Activated CD4-positive, alpha-beta T cell treated with anti-CD3 and anti-CD28 coated beads for 4 hours (primary cell): ENCODE measurements at places on chromosomes 7 and 10.

GRCh38 chr10:18429335-18429734, 222.1 kb downstream of the NSUN6 start:
- DNase-seq: no peak

GRCh38 chr10:75887992-75888680, 456.7 kb downstream of the LRMDA start:
- no peak for DNase-seq

DNA sequence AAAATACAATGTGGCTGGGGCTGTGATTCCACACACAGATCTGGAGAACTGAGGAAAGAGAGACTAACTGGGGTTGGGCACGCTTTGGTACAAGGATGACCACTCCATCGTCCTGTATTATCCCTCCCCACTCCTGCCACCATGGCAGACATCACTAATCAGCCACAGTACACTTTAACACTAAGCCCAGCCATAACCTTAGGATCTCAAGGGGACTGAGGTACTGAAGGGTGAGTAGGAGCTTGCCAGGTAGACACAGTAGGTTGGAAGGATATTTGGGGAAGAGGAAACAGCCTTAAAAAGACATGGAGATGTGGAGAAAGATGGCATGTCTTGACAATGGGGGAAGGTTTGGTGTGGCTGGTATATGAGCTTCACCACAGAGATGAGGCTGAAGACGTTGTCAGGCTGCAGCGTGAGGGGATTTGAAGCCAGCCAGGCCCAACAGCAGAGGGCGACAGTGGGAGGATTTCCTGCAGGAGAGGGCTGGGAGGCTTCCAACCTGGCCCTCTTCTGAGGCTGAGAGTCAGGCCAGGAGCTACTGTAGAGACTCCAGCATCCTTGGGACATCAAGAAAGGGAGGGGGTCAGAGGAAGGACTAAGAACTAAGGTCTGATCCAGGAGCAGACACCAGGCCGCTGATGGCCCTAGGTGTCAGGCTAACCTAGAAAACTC, 58.6 kb upstream of the COL13A1 start:
- no peak for DNase-seq

- DNase-seq: no peak
Measured at GRCh38 chr10:63573068-63573697, 52.0 kb downstream of the REEP3 start.

- DNase-seq: no peak
Measured at GRCh38 chr10:71981015-71981875, 17.1 kb downstream of the CHST3 start.

DNA sequence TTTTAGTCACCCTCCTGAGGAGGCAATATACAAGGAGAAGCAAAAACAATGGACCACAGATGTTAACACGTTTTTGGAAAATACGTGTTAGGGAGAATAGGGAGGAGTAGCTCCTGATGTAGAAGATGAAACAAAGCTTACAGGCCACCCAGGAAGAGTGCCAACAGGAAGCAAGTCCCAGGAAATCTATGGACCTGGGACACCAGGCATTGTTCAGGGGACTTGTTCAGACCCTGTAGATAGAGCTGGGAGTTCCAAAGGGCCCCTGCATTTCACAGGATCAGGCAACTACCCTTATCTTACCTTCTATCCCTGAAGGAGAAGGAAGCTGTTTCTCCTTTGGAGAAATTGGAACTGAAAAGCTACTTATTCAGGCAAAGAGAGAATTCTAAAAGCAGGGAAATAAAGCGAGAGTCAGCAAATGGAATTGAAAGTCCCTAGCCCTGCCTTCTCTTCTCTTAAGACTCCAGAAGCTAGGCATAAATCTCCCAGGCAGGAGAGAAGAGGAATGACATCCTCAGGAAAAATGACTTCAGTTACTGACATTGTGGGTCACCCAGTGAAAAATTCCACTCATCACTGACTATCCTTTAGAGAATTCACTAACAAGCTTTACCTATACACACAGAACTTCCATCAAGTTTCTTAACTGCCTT, 77.7 kb upstream of the FAM3C start:
- DNase-seq: no peak

GRCh38 chr7:138000081-138000701, 1.7 kb downstream of the CREB3L2 start:
- DNase-seq: no peak

GRCh38 chr7:158310924-158311666, 276.5 kb downstream of the PTPRN2 start:
- DNase-seq: no peak

GRCh38 chr10:129725890-129726631, 238.0 kb downstream of the EBF3 start:
- no peak for DNase-seq

GRCh38 chr10:88038268-88038667, 174.8 kb downstream of the PTEN start:
- no peak for DNase-seq

- DNase-seq: no peak
Measured at GRCh38 chr7:106792233-106792926, 72.7 kb upstream of the PIK3CG start.

GRCh38 chr7:50558294-50559053, 6.7 kb downstream of the DDC start:
- no peak for DNase-seq

GRCh38 chr7:85673876-85674275, 487.0 kb upstream of the SEMA3D start:
- DNase-seq: no peak

- DNase-seq: no peak
Measured at GRCh38 chr7:15309872-15310271, 251.9 kb downstream of the AGMO start.

DNA sequence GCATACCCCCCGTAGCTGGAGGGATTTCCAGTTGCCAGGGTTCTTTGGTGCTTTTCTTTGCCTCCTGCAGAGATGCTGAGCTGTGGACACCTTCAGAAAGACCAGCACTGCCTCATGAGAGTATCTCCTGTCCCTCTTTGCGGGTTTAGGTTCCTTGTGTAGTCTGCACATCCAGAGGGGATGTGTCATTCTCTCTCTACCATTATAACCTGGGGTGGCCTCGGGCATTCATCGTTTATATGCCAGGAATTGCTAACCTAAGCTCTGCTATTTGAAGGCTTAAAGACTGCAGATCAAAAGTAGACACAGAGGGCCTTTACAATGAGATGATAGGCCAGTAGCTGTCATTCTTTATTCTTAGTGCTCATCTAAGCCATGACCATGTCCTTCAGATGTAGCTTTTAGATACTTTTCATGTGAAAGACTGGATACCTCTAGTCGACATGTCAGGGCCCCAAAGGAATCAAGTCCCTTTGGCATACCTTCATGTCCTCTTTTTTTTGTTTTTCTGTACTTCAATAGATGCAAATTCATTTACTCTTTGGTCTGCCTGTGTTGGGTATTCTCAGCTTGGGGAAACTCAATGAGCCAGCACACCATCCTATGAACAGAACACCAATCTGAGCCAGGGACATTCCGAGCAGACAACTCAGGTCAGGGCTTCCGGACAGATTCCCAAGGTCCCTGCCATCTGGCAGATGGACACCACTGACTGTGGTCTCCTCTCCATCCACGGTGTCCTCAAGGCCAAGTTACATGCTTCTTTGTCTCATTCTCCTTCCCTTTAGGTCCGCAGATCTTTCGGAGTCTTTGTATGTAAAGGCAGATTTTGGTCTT, 129.3 kb downstream of the NRF1 start:
- no peak for DNase-seq

DNA sequence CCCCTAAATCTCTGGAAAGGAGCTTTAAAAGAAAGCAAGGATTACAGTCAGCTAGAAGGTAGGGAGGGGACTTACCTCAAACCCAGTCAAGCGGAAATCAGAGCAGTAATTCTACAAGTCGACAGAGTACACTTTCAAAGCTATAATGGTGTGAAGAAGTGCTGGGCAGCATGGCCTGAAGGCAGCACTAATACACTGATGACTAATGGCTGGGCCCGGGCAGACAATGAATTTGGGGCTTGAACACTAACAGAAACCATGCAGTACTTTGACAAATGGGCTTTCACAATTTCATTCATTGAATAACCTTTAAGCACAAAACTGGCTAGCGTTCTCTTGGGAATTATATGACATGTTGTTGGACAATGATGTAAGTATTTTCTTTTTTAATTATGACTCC, 4.7 kb downstream of the GLI3 start:
- DNase-seq: no peak

- DNase-seq: no peak
Measured at GRCh38 chr7:105916603-105917002, 40.2 kb upstream of the ATXN7L1 start.

DNA sequence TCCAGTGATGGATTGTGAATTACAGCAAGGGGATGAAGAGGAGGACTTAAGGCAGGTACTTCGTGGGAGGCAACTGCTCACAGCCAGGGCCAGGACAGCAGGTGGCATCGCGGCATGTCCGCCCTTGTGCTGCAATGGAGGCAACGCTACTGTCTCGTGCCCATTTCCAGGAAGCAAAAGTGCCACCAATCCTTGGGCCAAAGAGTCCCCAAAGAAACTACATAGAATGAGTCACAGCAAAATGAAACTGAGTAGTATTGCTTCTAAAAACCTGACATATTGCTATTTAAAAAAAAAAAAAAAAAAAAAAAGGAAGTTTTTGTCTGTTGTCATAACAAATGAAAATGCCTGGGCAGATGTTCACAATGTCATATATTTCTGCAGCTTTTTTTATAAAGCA, 46.6 kb downstream of the RSU1 start:
- DNase-seq: no peak

- DNase-seq: no peak
Measured at GRCh38 chr10:126058507-126058906, 162.1 kb downstream of the FANK1 start.

- DNase-seq: no peak
Measured at GRCh38 chr10:28845009-28845682, 167.8 kb downstream of the BAMBI start.
